Stimulated activated CD4-positive, alpha-beta T cell treated with anti-CD3 and anti-CD28 coated beads, Interleukin-15, amount 100 ng/mL, for 24 hours (primary cell): ENCODE measurements at places on chromosomes 3 and 15.

GRCh38 chr3:42520336-42520735 is 17.9 kb downstream of the VIPR1 start:
- DNase-seq = no peak

DNA sequence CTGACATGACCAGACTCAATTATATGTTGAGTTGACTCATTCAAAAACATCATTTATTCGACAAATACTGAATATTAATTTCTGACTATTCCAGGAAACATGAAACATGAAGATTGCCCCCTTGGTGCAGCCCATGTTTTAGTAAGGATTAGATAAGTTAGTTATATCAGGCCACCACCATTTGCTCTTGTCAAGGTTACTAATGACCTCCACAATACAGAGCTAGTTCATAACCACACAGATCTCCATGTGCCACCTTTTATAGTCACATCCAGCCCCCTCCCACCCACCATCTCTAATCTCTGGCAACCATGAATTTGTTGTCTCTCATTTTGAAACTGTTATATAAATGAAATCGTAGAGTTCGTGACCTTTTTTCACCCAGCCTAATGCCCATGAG is 15.7 kb downstream of the KLHL18 start:
- no peak for DNase-seq

- DNase-seq = no peak
Observed at GRCh38 chr3:14859880-14860279, 41.1 kb downstream of the FGD5 start.

DNA sequence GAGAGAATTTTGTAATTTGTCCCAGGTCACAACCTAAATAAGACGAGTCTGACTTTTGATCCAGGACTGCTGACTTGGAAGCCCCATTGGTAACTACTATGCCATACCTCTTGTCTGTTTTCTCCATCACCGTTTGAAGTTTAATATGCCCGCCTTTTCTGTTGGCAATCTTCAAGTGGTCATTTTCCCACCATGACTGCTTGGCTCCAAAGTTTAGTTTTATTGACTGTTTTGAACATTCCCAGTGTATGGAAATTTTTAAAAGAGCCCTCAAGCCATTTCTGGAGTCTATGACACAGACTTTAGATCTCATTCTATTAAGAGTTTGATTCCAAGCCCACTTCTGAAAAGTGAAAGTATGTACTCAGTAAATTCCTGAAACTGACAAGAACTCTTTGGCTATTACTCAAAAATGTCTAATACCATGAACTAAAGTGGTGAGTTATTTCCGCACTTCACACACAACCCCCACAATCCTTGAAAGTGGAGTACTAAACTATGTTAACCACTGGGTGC is 136.7 kb upstream of the ADAMTS9 start:
- no peak for DNase-seq

GRCh38 chr3:77780278-77780996 is 740.5 kb downstream of the ROBO2 start:
- DNase-seq = no peak

DNA sequence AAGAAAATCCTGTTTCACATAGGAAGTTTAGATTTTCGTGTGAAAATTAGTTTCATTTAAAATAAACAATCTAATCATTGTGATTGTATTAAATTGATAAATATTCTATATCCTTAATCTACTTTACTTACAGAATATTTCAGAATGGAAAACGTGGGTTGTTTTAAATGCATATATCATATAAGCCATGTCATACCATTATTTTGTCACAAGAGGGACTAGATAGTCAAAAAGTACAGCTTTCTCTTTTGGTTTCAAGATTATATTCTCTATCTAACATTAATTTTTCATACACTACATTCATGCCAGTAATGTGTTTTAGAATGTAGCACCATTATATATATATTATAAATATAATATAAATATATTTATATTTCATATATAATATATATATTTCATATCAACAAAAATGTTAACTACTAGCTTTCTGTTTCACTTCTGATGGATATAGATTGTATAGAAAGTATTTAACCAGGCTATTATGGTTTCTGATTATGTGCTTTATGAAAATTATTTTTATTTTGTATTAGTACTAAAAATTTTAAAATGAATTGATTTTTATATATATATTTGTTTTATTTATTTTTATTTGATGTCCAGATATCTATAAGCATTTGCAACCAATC is 45.3 kb downstream of the OSTN start:
- DNase-seq = no peak

DNA sequence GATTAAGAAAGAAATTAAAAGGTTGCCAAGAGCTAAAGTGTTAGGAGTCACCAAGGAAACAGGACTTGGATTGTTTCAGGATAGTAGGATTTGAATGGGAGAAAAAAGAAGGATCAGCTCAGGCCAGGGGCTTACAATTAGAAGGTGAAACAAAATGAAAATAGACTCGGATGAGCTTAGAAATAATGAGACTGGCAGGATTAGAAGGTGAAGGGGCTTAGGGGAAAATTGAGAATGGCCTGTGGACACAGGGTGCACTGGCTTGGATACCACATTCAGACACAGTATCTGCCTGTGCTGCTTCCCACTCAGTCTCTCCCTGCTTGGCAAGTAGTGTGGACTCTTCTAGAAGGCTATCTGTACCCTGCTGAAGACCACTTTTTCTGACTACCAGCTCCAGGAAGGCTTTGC is 206.1 kb upstream of the ATP10A start:
- DNase-seq = no peak

DNA sequence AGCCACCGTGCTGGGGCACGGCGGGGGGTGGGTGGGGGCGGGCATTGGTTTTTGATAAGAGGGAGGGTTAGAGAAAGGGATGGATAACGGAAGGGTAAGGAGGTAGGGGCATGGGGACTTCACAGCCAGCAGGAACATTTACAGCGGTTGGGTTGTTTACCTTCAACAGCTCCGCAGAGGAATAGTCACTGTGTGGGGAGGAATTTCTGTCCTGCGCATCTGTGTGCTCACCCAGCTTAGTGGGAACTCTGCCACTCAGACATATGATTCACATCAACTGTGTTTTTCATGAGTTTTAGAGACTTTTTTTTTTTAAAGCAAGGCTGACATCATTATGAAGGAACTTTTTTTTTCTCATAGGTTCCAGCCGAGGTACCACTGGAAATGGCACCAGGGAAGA is 19.6 kb downstream of the CHRD start:
- no peak for DNase-seq

DNA sequence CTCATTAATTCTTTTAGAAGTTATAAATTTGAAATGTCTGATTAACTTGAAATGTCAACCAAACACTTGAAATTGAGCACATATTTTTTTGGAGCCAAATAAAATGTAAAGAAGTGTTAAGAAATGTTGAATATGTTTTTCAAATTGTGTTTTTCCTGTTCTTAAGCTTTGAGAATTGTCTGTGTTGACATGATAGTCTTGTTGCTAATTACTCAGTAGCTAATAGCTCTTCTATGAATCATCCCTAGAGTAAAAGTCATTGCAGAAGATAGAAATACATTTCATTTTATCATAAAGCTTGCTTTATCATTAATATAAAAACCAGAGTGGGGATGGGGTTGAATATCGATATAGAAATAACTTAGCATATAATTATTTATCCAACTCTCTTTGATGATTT is 41.9 kb upstream of the ABHD10 start:
- no peak for DNase-seq

- DNase-seq = no peak
Observed at GRCh38 chr3:56616478-56617006, 59.6 kb downstream of the CCDC66 start.

- DNase-seq = peak; percentile 72
Observed at GRCh38 chr3:58630076-58630709, 36.4 kb downstream of the FAM3D start.

DNA sequence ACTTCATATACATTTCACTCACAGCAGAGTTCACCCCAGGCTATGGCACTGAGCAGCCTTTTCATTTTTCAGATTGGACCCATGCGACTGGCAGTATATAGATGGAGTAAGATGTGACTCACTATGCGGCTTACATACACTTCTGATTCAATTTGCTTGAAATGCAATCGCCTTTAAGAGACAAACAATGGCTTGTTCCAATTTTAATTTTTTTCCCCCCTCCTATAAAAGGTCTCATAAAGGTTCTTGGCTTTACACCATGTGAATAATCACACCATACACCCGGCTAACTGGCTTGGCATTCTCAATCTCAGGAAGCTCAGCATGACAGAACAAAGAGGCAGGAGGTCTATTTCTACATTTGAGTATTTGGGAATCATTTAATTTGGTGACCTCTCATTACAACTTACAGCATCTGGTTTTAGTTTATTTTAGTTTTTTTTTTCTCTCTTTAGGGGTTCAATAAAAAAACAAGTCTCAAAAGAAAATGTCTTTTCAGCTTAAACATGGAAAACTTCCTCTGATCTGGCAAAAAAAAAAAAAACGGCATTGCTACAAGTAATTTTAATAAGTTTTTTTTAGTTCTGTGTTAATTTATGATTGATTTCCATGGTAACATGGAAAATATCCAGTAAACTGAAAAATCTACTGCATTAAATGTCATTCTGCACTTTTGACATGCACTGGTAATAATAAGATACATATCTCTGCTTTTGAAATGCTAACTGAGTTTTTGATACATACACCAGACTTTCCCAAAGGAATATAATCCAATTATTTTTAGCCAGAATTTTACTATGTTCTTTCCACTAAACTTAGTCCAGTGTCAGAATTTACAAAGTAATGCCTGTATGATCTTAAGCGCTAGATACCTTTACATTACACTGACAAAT is 38.8 kb downstream of the GADL1 start:
- no peak for DNase-seq

- DNase-seq = no peak
Observed at GRCh38 chr15:27491666-27492621, 521.0 kb downstream of the GABRG3 start.

GRCh38 chr3:102673271-102674115 is 238.7 kb downstream of the ZPLD1 start:
- DNase-seq = peak; percentile 73
